ENCODE measurements at places on chromosomes 6 and 20.

GRCh38 chr6:155412335-155412734 lies 43.3 kb downstream of the NOX3 start:
- DNase-seq: no peak

DNA sequence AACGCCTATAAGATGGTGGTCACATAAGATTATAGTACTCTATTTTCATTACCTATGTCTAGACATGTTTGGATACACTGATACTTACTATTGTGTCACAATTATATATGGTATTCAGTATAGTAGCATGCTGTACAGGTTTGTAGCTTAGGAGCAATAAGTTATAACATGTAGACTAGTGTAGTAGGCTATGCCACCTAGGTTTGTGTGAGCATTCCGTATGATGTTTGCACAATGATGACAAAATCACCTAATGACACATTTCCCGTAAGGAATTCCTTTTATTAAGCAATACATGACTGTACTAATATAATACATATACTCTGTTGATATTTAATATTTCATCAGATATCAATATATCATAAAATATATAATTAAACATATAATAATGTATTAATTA lies 540.7 kb downstream of the BMP2 start:
- no peak for DNase-seq

DNA sequence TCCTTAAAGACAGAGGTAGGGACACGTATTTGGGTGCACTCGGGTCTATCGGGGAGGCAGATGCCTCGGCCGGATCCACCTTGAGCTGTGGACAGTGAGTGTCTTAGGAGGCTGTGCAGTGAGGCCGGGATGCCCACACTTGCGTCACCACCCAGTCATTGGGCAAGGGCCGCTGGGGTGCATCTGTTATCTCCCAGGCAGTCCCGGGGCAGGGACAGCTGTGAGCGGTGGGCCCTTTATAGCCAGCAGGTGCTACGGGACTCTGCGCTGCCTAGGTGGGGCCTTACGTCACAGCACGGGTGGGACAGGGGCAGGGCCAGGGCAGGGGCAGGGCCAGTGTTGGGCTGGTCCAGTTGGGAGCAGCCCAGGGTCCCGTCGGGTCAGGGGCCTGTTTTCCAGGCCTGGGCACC lies 689 bp upstream of the COL20A1 start:
- DNase-seq: peak; percentile 38

DNA sequence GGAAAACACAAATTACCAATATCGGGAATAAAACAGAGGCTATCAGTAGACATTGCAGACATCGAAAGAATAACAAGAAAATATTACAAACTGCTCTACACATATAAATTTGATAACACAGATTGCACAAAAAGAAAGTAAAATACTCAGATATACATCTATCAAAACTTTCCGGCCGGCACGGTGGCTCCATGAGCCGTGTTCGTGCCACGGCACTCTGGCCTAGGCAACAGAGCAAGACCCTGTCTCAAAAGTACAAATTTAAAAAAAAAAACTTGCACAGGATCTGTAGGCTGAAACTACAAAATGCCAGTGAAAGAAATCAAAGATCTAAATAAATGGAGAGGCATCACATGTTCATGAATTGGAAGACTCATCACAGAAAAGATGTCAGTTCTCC lies 49.4 kb downstream of the SNX5 start:
- DNase-seq: no peak

- peak; percentile 47 for DNase-seq
These were observed 77.7 kb upstream of the OLIG3 start for GRCh38 chr6:137571854-137572253.

DNA sequence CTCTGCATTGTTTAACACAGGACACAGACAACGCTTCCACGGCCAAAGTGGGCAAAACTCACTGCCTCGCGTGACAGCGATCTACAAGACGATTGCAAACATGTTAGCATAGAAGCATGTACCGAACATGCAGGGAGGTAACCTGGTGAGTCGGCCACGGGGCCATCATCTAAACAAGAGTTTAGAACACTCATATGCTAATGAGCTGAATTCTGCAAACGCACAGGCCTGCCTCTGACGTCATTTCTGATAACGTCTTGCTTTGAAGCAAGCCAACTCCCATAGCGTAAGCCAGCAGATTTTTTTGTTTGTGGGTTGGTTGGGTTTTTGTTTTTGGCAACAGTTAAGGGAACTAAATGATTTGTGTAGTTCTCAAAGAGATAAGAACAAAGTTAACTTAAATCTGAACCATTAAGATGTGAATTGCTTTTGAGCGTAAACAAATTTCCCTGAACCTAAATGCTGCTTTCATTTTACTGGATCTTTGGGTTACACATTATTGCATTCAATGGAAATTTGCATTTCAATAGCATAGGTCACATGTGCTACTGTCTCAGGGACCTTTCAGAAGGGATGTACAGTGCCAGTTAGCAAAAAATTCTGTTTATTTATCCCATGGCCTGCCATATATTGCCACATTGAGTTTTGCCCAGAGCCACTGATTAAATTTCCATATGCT lies 184.5 kb upstream of the PDE10A start:
- DNase-seq: no peak

DNA sequence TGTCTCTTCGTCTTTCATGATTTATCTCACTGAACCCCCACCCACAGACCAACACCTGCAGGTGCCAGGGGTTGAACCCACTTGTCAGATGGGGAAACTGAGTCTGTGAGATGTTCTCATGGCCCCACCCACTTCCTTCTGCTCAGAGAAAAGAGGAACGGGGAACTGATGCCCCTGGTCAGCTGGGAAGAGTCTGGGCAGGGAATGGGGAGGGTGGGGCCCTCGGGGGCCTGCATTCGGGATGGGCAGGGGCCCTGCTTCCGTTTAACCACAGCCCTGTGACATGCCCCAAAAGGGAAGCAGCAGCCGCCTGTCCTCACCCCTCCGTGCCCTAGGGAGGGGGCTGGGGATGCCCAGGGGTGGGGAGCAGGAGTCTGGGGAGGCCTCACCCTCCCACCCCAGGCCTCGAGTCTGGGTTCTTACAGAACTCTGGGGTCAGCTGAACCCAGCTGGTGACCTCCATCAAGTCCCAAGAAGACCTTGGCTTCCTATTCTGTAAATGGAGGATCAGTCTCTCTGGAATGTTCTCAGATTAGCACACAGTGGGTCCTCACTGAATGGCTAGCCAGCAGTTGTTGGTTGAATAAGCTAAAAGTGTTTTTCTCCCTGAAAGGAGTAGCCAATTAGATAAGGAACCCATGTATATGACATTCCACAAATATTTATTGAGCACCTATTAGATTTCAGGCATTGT lies 81.5 kb downstream of the CEBPB start:
- DNase-seq: peak; percentile 63

DNA sequence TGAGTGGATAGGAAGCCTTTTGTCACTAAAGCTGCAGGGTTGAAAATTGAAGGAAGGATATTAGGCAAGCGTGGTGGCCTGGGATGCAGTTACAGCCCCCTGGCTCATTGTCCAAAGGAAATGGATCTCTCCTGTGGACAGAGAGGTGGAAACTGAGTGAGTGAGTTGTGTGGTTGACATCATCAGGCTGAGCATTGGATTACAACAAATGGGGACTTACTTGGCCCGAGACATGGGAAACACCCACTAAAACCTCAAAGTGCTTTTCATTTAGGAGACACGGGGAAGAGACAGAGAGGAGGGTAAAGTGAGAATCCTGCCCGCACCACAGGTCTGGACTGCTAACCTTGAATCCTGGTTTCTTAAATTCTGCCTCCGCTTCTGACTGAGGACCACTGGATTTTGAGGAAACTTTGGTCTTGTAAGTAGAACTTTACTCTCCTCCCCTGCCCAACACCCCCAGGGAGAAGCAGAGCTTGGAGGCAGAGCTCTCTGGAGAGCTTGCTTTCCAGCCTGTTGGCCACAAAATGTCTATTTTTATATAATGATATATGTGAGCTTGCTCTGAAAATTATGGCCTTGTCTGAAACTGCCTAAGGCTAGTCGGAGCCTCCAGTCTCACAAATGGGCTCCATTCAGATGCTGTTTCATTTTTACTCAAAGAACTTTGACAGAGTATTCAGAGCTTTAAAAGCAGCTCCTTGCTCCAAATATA lies at the start of gene PKIG:
PKIG (plus strand) TSS at position 269 of the 715 bp plus-strand sequence. CDS start 31,978 bp downstream, outside the sequence.
- DNase-seq: peak; percentile 60

DNA sequence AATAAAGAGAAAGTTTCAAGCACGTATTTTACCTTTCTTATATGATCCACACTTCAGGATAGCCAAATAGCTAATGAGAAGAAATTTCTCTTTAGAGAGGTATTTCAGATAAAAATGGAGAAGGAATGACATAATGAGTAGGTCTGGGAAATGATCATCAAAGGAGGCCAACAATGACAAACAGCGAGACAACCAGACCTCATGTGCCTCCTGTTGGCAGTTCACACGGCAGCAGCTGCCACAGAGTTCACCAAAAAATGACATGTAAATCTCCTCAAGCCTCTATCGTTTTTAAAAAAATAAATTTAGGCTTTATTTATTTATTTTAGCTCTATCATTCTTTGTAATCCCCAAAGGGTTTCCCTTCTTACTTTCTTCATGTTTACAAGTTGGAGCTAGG lies 47.7 kb downstream of the SLC2A12 start:
- DNase-seq: no peak

GRCh38 chr6:16712931-16713484 lies 48.3 kb downstream of the ATXN1 start:
- peak; percentile 92 for DNase-seq

- DNase-seq: no peak
These were observed 66.8 kb upstream of the ATXN1 start for GRCh38 chr6:16828058-16828457.

- no peak for DNase-seq
These were observed 384 bp upstream of the MANEA start for GRCh38 chr6:95576998-95577303.

GRCh38 chr20:51628533-51629398 lies 86.2 kb upstream of the NFATC2 start:
- DNase-seq: no peak

DNA sequence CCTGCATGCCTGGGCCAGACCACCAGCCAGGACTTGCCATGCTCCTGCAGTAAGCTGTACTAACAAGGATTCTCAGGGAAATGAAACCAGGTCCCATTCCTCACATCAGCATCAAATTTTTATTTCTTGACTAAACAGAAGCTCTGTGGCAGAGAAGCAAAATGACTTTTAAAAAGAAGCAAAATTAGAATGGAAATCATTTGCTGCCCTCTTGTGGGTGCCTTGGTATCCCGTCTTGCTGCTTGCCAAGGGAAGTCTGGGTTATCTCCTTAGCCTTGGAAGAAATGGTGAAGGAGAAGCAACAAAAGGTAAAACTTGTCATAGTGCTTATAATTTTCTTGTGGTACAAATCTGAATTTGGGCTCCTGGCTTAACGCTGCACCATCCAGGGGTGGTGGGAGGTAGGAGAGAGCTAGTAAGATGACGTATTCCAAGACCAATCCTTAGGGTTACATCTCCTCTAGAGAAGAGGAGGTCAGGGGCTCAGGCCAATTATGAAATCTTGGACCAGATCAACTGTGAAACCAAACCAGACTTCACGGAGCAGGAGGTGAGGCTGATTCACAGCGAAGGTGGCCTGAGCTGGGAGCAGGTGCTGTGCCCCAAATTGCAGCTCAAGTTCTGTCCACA lies 107.5 kb downstream of the FAXC start:
- DNase-seq: peak; percentile 40

DNA sequence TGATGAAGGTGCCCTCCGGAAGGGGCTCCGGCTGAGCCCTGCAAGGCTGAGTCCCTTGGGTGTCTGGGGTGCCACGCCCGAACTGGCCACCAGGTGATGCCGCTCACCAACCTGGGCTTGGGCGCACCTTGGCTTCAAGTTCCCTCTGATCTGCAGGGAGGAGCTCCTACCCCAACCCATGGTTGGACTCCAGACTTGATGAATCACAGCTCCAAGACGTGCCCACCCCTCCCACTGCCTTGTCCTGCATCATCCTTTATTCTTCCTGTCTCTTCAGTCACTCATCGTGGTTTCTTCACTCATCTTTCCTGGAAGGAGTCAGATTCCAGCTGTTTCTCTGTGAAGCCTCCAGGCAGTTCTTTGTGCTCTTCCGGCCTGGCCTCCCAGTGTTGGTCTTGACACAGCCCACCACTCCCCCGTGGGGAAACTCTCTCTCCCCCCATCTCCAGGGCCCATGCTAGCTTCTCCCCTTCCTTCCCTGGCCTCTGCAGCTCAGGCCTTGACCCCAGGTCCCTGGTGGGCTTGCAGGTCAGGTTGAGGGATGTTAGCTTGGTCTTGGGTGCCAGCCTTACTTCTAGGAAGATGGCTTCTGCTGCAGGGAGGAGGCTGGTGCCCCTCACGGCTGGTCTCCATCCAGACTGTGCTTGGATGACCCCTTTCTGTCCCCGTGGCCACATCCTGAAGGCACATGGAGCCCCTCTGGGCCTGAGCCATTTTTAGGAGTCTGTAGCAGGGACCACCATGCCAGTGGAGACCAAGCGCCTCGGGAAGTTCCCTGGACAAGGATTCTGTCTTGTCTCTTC lies 2.6 kb upstream of the ZBP1 start:
- DNase-seq: peak; percentile 61

GRCh38 chr6:38583523-38583922 lies 56.2 kb downstream of the BTBD9 start:
- DNase-seq: no peak

DNA sequence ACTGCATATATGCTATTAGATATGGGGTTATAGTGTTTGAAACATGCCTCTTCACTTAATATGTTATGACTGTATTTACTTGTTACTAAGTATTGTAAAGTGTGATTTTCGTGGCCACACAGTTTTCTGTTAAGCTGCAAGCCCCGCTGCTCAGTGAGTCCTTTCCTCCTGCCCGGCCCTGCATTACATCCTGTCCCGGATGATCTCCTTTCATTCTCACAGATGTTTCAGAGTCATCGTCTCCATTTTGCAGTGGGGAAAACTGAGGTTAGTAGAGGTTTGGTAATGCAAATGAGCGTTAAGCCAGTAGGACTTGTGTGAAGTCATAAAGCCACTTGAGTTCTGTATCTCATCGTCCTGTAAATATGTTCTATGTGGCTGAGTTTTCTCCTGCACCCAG lies 155.5 kb downstream of the CFAP61 start:
- DNase-seq: no peak

DNA sequence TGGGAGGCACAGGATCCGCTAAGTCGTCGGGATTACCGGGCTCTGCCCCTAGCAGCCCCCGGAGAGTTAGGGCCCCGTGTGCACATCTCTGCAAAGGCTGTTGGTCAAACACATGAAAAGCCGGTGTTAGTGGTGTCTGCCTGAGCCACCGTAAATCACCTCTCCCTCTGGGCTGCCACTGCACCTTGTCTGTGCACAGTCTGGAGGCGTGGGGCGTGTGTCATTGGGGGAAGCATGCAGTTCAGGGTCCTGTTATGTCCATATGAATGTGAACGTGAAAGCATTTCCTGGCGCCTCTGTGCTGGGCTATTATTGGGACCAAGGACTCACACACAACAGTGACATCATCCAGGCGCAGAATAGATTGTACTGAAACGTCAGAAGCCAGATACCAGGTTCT lies 305.6 kb downstream of the NRN1 start:
- DNase-seq: no peak

DNA sequence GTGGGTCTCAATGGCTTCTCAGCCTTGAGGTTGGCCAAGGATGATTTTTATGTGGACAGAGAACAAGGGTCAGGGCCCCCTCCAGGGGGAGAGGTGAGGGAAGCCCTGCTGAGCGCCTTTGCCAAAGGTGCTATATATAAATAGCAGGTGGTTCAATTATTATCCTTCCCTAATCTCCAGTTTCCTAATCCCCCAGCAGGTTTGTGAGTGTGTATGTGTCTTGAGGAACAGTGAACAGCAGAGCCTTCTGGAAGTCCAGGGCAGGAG lies 3.2 kb upstream of the SIRPA start:
- no peak for DNase-seq

- DNase-seq: no peak
These were observed 80.8 kb downstream of the KHDC1L start for GRCh38 chr6:73144516-73144915.

All from NB4 (cell line).